ENCODE measurements at places on chromosomes 16 and 17.

DNA sequence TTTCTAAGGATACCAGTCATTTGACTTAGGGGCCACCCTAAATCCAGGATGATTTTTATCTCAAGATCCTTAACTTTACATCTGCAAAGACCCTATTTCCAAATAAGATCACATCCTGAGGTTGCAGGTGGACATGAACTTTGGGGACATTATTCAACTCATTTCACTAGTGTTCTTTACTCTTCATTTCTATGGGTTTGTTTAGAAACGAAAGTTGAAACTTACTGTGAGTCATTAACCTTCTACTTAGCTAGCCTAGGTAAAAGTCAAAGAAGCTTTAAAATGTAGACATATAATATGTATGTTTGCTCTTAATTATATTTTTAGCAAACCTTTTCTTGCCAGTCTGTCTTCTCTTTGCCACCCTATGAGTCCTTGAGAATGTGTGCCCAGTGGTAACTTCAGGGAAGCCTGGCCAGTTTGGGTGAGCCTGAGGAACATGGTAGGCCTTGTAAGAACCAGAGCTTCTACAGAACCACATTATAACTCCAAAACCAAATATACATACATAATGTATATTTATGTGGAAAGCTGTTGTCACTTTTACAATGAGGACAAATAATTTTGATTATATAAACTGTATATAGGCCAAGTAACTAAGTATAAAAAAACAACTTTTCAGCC is 38.4 kb downstream of the BPTF start:
- peak; percentile 46 for DNase-seq

GRCh38 chr16:11671271-11671670 is 3.0 kb downstream of the SNN start:
- DNase-seq: no peak

GRCh38 chr16:10598157-10598556 is 17.8 kb upstream of the EMP2 start:
- DNase-seq: no peak

- no peak for DNase-seq
Measured at GRCh38 chr17:39812466-39812865, 51.6 kb downstream of the IKZF3 start.

GRCh38 chr16:73212431-73212830 is 164.5 kb upstream of the ZFHX3 start:
- DNase-seq: no peak

GRCh38 chr17:38947189-38947588 is 20.0 kb downstream of the FBXO47 start:
- DNase-seq: no peak

DNA sequence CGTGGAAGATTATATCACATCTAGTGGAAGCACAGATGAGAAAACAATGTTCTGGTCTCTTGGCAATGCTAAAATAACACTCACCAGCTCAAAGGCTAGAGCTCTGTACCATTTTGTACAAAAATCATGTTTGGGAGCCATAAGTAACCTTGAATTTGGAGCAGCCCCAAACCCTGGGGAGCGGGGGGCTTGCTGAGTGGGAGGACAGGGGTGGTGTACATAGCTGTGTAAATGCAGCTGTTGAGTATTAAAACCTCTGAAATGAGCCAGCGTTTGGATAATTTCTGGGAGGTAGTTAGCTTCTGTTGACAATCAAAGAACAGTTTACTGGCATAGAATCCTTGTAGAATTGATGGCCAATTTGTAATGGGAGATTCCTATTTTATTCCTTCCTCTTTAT is 4.3 kb downstream of the MYH8 start:
- no peak for DNase-seq

DNA sequence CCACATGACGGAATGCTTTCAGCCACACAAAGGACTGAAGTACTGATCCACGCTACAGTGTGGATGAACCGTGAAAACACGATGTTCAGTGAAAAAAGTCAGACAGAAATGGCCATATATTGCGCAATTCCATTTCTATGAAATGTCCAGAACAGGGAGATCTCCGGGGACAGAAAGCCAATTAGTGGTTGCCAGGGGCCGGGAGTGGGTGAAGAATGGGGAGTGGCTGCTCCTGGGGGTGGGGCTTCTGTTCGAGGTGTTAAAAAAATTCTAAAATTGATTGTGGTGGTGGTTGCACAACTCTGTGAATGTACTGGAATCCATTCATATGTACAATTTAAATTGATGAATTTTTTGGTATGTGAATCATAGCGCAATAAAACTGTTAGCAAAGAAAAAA is 154.8 kb upstream of the HSBP1 start:
- no peak for DNase-seq

DNA sequence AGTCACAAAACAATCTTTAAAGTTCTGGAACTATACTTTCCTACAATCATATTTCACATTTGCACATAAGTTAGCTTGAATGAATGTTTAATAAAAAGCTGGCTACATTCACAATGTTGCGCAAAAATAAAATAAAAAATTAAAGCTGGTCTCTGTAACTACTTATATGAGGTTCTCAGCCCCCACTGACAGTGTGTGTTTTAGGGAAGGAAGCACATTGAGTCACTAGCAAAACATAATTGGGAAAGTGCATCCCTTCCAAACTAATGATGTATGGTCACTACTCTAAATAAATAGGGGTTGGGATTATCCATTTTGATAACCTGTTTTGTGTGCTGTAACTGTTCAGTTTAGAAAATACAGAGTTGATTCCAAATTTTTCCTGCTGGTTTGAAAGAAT is 251.9 kb downstream of the IRX3 start:
- no peak for DNase-seq

DNA sequence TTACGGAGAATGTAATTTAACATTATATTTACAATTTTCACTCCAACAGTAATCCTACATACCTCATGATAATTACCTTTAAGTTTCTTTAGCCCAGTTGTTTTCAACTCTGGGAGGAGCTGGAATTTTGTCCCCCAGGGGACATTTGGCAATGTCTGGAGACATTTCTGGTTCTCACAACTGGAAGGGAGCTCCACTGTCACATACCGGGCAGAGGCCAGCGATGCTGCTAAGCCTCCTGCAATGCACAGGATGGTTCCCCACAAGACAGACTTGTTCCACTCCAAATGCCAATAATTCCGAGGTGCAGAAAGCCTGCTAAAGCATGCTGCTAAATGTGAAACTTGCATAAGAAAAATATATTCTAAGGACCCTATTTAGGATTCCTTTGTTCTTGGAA is 251.1 kb upstream of the IRX5 start:
- no peak for DNase-seq

DNA sequence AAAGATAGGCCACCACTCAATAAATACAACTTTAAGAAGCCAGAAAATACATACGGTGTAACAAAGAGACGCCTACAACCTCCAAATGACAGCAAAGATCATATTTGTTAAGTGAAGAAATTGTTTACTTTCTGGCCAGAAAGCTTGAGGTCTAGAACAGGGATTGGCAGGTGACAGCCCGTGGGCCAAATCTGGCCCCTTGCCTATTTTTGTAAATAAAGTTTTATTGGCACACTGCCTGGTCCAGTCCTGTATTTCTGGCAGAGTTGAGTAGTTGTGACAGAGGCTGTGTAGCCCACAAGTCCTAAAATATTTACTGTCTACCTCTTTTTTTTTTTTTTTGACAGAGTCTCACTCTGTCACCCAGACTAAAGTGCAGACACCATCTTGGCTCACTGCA is 3.4 kb upstream of the CLEC19A start:
- no peak for DNase-seq

DNA sequence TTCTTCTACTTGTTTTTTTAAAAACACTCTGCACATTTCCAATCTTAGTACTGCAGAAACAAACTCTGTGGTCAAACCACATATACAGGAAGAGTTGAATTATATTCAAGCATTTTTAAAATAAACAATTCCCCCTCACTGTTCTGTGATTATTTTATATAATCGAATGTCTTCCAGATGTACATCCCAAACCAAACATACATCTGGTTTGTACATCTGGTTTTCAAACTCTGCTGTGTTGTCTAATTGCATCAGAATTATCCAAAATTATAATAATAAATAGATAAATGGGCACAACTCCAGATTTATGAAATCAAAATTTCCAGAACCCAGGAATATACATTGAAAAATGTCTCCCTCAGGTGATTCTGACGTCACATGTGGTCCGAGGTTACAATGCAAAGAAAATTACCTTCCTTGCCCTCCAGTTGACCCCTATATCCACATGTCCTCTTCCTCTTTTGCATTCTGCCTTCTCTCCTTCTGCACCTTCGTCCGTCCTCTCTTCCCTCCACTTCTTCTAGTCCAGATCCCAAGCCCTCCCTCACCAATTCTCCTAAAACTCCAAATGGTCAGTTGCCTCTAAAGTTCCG is 13.3 kb upstream of the CCDC144A start:
- no peak for DNase-seq

DNA sequence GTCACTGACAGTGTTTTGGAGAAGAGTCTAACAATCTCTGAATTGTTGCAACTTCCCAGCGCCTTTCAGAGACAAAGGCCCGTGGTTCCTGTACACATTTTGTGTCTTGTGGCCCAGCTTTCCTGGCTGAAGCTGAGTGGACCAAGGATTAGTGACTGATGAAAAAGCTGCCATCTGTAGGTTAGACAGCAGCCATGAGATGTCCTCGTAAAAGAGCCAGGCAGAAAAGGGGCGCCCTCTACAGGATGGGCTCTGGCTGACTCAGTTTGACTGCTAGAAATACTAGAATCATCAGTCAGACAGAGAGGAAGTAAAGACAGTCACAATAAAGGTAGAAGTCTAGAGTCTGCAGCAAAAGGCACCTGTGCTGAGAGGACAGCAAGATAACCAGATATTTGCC is 26.5 kb upstream of the NF1 start:
- peak; percentile 73 for DNase-seq

GRCh38 chr17:7956228-7956965 is 24.4 kb downstream of the CNTROB start:
- DNase-seq: no peak

DNA sequence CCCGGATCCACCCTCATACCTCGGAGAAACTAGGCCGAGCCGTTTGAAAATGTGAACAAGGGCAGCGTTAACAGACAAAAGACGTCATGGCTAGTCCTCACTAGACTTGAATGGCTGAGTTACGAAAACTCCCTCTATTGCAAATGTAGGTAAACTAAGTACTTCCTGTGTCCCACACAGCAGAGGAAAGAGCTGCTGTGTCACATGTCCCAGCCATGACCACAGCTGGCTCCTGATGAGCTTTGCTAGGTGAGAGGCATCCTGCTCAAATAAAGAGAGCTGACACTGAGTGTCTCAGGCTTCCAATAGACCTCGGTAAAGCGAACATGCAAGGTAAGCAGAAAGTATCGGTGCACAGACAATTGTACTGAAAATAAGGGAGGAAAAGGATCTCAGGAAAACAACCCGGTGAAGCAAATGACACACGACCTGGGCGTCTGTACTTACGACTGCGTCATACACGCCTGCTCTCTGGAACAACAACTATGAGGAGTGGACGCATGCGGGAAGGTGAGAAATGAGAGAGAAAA is 26.0 kb downstream of the TMEM204 start:
- DNase-seq: peak; percentile 17

GRCh38 chr16:79186196-79186595 is 414.3 kb downstream of the MAF start:
- DNase-seq: no peak

DNA sequence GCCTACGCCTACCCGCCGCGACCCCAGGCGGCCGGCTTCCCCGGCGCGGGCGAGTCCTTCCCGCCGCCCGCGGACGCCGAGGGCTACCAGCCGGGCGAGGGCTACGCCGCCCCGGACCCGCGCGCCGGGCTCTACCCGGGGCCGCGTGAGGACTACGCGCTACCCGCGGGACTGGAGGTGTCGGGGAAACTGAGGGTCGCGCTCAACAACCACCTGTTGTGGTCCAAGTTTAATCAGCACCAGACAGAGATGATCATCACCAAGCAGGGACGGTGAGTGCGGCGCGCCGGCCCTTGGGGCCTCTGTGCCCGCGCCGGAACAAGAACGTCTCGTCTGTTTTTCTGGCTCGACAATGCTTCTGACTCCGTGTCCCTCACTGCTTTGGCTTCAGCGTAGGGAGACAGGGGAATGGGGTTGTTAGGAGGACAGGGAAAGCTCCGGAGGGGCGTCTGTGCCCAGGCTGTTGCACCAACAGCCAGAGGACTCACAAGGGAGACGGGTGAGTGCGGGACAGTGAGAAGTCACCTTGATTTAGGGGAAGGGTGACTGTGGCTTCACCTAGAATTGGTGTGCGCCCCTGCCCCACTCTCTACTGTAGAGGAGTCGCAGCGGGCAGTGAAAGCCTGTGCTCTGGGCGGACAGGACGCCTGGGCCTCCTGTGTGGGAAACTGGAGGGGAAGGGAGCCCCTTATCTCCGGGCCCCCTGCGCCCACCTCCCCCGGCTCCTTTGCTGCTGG is 806 bp downstream of the TBX21 start:
- DNase-seq: no peak

DNA sequence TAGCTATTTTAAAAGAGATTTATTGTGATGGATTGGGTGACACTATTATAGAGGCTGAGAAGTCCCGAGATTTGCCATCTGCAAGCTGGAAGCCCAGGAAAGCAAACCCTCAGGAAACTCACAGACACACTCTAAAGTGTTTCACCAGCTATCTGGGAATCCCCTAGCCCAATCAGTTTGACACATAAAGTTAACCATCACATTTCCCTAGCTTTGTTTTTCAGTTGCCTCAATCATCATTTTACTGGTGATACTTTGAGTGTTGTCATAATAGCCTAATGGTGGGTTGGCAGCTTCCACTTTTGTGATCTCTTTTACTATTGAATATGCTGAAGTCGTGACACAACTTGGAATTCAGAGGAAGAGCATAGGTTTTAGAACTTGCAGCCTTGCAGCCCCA is 1.8 kb downstream of the SGF29 start:
- DNase-seq: peak; percentile 55

GRCh38 chr17:72123530-72124437 is 3.0 kb downstream of the SOX9 start:
- DNase-seq: no peak

GRCh38 chr17:74601944-74602572 is 10.0 kb upstream of the CD300LD start:
- peak; percentile 33 for DNase-seq

- DNase-seq: peak; percentile 66
Measured at GRCh38 chr16:84087466-84088151, 29.1 kb downstream of the MBTPS1 start.

- DNase-seq: no peak
Measured at GRCh38 chr17:30239089-30239462, 3.6 kb upstream of the SLC6A4 start.

DNA sequence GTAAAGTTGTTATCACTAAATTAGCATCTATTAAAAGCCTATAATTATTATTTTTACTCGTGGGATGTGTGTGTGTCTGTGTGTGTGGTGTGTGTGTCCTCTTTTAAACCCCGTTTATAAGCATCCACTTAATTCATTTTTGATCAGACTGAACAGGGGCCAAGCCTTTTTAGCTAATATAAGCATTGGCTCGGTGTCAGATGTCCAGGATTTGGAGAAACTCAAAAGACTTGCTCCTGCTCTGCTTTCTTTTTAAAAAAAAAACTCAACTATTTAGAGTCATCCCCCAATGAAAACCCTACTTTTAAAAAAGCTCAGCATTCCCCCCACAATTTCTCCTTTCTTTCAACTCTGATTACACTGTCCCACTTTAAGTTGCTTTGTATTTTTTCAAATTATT is 459.3 kb upstream of the MAF start:
- DNase-seq: no peak
